ENCODE measurements at places on chromosomes 5 and 9.

- no peak for DNase-seq
Measured at GRCh38 chr9:94888775-94889174, 162.3 kb downstream of the AOPEP start.

DNA sequence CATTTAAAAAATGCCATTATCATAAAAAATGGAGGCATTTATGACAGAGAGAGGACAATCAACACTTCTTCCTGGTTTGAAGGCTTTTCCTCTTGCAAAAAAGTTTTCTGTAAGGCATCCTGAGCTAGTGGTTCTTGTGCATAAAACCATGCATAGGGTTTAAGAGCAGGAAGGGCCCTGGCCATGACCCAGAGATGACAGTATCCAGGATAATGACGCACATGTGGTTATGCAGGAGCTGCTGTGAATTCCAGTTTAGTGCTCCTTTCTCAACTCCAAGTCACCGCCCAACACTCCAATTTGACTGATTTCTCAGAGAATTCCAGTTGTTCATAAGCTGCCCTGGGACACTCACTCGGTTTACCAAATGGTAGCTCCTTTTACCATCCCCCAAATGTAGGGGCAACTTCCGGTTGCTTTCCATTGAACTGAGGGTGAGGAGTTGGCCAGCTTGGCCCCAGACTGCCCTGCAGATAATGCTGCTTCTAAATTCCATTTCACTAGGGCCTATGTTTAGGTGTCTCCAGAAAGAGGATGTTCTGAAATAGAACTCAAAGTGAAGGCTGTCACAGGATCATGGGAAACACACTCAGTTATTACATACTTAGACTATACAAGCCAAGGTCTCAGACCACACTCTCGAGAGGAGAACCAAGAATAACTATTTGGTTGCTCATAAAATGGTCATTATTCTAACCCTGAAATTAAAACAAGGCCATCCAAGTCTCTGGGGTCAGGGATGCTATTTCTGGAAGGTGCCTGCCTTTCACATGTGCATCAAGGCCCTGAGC is 179.1 kb downstream of the SLIT3 start:
- no peak for DNase-seq

DNA sequence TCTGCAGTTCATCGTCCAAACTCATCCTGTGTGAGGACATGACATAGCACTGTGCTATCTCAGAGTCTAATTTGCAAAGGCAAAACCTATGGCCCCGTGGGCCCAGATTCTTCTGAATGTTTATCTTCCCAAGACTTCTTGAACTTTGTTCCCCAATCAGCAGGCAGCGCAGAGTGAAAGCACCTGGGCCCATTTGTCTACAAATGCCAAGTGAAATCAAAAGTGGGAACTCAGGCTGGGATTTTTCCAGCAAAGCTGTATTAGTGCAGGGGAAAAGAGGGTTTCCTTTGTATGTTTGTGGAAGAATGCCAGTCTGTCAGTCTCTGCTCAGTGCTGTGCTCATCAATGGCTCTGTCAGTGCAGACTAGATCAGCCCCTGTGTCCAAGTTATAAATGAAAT is 55.8 kb downstream of the FOXD1 start:
- no peak for DNase-seq

- no peak for DNase-seq
Measured at GRCh38 chr9:134679616-134680392, 38.2 kb downstream of the COL5A1 start.

GRCh38 chr9:126650404-126651341 is 36.9 kb downstream of the LMX1B start:
- DNase-seq: no peak

- DNase-seq: no peak
Measured at GRCh38 chr9:130927995-130928900, 10.8 kb downstream of the FIBCD1 start.

GRCh38 chr5:3606121-3606831 is 10.6 kb downstream of the IRX1 start:
- DNase-seq: no peak

- no peak for DNase-seq
Measured at GRCh38 chr5:39466846-39467245, 42.1 kb upstream of the DAB2 start.

DNA sequence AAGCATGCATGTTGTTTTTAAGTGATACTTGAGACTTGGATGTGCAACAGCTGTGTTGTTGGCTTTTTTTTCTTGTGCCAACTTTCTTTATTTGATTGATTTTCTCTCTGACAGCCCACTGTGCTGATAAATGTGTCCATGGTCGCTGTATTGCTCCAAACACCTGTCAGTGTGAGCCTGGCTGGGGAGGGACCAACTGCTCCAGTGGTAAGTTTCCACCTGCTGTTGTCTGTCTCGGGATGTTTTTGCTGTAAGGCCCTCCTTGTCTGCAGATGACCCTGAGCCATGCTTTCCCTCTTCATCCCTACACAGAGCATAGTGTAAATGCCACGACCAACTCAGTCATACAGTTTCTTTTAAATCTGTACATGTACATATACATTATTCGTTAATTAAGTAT is 79.2 kb downstream of the MEGF10 start:
- DNase-seq: no peak

GRCh38 chr5:149549461-149550267 is 1.6 kb downstream of the CSNK1A1 start:
- no peak for DNase-seq

DNA sequence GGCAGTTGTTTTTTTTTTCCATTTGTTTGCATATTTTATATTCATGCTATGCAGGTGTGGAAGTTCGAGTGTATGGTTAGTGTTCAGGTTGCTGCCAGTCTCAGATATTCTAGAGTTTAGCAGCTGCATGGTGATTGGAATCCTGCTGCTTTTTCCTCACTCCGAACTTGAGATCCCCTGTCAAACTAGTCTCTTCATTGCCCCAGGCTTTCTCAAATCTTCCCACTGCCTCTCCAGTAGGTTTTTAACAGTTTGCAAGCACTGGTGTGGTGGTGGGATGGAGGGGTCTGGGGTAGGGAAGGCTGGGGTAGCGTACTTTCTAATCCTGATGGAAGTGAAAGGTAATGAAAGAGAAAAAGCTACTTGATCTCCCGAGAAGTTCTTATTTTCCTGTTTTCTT is 112.9 kb downstream of the CHSY3 start:
- no peak for DNase-seq

GRCh38 chr5:169827769-169828168 is 152.5 kb downstream of the INSYN2B start:
- DNase-seq: no peak

DNA sequence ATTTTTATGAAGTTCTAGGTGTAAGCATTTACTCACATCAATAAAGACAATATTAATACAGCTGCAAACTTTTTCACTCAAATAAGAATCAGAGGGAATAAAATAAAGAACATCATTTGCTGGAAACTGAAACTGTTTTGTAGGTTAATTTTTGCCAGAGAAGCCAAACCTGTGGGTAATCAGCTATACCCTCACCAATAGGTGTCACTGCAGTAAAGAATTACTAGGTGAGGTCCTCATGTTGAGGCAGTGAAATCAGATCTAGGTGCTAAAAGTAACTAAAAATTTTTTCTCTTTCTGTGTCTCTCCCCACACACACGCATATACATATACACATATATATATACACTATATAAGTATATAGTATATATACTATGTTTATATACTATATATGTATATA is 1016.3 kb upstream of the SEMA6A start:
- DNase-seq: no peak

DNA sequence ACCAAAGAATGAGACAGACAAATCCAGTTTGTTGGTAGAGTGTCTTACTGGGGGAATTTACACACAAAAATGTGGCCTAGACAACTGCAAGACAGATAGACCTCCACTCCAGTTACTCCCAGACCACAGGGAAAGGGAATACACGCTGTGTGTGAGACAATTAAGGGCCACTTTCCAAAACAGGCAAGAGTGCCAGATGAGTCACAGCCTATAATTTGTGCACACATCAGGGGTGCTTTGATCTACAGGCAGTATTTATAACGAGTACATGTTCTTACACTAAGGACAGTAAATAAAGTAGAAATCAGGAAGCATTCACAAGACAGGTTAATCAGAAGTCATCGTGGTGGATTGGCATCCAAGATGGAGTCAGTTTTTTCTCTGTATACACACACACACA is 114.8 kb downstream of the ZNF622 start:
- no peak for DNase-seq

DNA sequence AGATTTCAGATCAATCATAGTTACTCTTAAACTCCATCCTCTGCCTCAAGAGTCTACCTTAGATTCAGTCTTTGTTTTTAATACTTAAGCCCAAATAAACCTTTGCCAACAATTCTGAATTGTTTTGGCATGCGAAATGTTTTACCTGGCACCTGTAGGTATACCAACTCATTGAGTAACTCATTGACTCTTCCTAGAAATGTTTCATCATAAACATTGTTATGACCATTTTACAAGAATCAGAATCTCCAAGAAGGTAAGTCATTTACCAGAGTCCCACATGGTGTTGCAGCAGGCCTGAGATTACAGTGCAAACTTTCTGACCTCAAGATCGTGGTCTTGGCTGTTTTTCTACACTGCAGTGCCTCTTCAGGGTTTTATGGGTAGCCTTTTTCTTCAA is 750.4 kb downstream of the BRINP1 start:
- DNase-seq: no peak

DNA sequence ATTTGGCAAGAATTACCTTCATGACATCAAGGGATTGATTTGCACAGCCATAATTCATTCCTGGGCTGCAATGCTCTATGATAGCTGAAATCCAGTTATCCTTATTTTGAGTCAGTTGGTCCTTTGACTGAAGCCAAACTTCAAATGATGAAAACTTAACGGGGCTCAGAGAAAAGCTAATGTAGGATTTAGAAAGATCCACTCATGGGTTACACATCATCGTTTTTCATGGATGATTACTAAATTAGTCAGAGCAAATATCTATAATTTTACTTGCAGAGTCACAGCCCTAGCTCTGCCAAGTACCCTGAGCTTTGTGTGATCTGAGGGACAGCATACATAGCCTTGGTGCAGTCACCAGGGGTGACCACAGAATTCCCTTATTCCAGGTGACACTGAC is 27.3 kb upstream of the MUSK start:
- DNase-seq: no peak

- no peak for DNase-seq
Measured at GRCh38 chr9:77015327-77016048, 4.0 kb upstream of the FOXB2 start.

Data from stimulated activated CD4-positive, alpha-beta T cell treated with anti-CD3 and anti-CD28 coated beads, Interleukin-4, amount 100 ng/mL, for 48 hours (primary cell).